ENCODE measurements at places on chromosomes 11 and 22. TPM values are rescaled to one million over a fixed set of nuclear protein-coding genes. Genes with fewer than 3 reads are reported as not detected.

The MCHR1 gene
- total RNA-seq, result 0.37 TPM

The MUC5B gene
- 181 TPM for total RNA-seq

The APOBEC3B gene
- total RNA-seq, result 4.5 TPM

GRCh38 chr11:130653838-130654636, 205.6 kb downstream of the ADAMTS15 start:
- H3K4me1 ChIP-seq, result peaks cover 51% of the 10 kb centered on the region
- peak; percentile 93 for DNase-seq
- no peaks in the 10 kb centered on the region for H3K36me3 ChIP-seq
- H3K4me3 ChIP-seq, result no peak overlapping the region

DNA sequence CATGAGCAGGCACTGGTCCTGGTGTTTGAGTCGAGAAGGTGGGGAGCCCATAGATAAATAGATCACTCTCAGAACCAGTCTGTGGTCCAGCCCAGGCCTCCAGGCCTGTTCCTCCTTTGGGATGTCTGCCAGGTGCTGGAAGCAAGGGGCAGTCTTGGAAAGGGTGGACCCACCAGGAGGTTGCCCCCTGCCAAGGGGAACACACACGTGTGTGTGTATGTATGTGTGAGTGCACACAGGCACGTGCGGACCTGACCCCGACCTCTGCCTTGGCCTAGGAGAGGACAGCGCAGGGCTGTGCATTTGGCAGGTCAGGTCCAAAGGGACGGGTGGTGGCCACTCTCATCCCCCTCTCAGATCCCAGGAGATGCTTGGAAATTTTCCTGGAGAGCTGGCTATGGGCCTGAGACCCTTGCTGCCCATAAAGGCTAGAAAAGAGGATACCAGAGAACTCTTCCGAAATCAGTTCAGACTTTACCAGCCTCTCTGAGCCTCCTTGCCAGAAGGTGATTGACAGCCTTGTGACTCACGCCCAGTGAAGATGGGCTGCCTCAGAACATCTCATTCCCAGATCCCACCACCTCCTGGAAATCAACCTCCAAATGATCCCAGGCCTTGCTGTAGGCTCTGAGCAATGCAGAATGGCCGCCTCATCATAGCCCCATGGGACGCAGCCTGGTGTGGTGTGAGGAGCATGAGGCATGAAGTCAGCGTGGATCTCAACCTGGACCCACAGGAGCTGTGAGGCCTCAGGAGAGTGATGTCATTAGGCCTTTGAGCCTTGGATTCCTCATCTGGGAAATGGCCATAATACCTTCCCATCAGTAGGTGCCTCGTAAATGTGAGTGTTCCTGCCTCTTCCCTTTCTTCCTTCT, 24.0 kb upstream of the CREB3L1 start:
- H3K4me1 ChIP-seq, result peaks cover 7% of the 10 kb centered on the region
- no peak overlapping the region for H3K4me3 ChIP-seq
- no peak overlapping the region for H3K27ac ChIP-seq
- no peak for DNase-seq
- H3K27me3 ChIP-seq, result no peaks in the 10 kb centered on the region
- H3K36me3 ChIP-seq, result no peaks in the 10 kb centered on the region

DNA sequence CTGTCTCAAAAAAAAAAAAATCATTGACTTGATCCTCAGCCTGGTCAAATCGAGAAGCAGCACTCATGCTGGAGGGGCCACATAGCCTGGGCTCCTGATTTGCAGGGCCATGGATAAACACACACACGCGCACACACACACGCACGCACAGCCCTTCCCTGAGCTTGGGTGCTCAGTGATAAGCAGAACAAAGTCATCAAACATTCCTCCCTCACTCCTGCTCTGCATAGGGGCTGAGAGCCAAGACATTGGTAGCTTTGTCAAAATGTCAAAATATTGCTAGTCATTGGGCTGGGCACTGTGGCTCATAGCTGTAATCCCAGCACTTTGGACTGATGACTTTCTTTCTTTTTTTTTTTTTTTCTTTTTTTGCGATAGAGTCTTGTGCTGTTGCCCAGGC, 34.0 kb upstream of the A4GALT start:
- H3K36me3 ChIP-seq, result no peaks in the 10 kb centered on the region
- peak; percentile 49 for DNase-seq
- H3K27me3 ChIP-seq, result no peaks in the 10 kb centered on the region
- no peaks in the 10 kb centered on the region for H3K4me1 ChIP-seq

GRCh38 chr22:21626735-21627469, 2.9 kb downstream of the YDJC start:
- DNase-seq, result no peak
- H3K27ac ChIP-seq, result no peak overlapping the region
- no peaks in the 10 kb centered on the region for H3K4me1 ChIP-seq
- H3K4me3 ChIP-seq, result no peak overlapping the region
- H3K36me3 ChIP-seq, result no peaks in the 10 kb centered on the region

DNA sequence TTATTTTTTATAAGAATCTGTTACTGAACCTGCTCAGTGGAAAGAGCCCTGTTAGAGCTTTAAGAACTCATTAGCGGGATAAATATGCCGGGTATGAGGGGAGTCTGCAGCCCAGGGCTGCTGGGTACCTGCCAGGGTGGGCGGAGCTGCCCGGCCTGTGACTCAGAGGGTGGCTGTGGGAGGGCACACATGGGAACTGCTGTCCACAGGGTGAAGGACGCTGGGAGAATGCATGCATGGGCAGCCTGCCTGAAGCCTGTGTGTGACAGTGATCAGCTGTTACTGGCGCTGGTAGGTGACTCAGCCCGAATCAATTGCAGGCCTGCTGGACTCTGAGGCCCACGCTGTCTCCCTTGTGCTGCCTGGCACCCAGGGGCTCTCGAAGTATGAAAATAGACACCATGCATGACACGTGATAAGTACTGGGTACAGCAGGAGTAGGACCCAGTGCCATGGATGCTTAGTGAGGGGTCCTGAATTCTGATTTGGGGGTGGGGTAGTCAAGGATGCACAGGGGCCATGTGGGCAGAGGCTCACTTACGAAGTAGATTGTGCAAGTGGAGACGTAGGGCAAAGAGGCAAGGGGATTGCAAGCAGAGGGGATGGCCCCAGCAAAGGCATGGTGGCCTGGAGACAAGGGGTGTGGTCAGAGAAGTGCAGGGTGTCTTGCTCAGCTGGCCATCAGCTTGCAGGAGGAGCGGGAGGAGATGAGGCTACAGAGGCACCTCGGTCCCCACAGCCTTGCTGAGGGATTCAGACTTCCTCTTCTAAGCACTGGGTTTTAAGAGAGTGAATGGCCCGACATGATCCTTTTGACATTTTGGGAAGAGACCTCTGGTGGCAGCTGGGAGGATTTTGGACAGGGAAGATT, 36.5 kb downstream of the GRIK4 start:
- DNase-seq, result peak; percentile 96
- H3K4me1 ChIP-seq, result no peaks in the 10 kb centered on the region
- H3K4me3 ChIP-seq, result no peak overlapping the region
- peak overlapping the region; percentile 29 for H3K27ac ChIP-seq

DNA sequence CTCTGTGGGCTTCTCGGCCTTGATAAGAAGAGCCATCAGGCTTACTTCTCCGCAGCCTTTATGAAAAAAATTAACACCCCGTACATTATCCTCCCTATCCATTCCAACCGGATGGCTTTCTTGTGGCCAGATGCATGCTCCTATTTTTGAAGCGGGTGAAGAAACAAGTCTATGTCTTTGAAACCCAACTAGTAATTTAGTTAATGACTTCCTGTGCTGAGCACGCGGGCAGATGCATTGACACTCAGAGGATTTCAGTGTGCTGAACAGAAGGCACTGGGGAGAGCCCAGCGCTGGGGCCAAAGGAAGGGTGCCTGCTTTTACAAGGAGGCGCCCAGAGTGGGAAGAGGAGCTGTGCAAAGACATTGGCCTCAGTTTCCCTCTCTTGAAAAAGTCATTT, 53.3 kb downstream of the ARHGAP8 start:
- no peak overlapping the region for H3K4me3 ChIP-seq
- H3K36me3 ChIP-seq, result no peaks in the 10 kb centered on the region
- no peak for DNase-seq
- H3K27me3 ChIP-seq, result no peaks in the 10 kb centered on the region
- no peaks in the 10 kb centered on the region for H3K4me1 ChIP-seq

DNA sequence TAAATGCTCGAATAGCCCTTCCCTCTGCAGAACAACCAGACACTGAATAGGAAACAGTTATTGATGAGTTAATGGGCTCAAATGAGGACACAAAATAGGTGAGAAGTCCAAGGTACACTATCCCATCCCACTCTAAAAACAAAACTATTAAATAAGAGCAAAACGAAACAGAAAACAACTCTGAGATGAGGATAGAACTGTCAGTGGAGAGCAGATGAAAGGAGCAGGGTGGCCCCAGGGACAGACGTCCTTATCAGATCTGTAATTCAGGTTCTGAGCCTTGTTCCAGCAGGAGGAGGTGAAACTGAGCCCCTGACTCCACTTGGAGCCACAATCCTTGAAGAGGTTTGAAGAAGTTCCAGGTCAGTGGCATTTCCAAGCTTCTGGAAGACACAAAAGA, 8.5 kb upstream of the SNX19 start:
- DNase-seq, result no peak
- H3K4me3 ChIP-seq, result no peak overlapping the region
- peaks cover 9% of the 10 kb centered on the region for H3K27me3 ChIP-seq
- no peaks in the 10 kb centered on the region for H3K36me3 ChIP-seq

DNA sequence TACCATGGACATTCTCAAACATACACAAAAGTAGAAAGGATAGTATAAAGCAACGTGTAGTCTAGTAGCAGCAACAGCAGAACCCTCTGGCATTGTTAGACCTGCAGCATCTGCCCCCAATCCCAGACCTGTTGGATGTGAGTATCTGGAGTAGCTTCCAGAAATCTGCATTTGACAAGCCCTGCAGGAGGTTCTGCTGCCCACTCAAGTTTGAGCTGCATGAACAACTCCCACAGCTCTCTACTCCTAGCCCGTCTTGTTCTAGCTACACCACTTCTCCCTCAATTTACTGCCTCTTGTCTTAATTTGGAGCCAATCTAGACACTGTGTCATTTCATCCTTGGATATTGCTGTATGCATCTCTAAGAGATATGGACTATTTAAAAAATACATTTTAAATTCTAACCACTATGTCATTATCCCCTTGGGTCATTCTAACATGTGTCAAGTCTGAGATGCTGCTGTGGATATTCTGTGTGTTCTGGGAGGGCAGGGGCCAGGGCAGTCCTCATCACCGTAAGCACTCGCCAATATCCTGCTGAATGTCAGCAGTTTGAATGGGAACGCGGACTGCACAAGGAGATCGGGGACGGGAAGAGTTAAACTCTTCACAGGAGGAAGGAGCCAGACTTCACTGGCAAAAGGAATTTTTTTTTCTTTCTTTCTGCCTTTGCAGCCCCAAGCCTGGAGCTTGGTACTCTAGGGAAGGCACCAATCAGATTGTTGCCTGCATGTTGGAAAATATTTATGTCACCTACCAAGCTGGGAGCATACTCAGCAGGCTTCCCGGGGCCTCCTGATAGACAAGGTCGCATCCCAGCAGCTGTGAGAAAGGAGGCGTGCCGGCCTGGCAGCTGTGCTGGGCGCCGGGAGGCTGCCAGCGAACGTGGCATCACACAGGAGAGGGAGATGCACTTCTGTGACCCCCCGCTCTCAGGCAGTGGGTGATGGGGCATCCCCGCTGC, 429.0 kb downstream of the MIAT start:
- no peak overlapping the region for H3K4me3 ChIP-seq
- no peaks in the 10 kb centered on the region for H3K27me3 ChIP-seq
- DNase-seq, result no peak
- no peak overlapping the region for H3K27ac ChIP-seq

DNA sequence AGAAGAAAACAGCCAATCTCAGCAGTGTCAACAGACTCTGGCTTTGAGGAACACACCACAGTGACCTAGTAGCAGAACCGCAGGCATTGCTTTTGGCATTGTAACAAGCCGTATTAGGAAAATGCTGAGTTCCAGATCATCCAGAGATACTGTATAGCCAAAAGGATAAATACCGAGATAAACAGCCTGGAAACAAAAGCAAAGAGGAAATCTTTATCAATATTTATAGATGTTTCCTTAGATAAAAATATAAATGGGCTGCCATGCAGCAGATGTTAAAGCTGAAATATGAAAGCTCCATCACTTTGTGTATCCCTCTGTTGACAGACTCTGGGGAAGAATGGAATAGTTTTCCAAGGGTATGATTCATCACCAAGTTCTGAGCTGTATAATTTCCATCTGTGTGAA, 98.9 kb upstream of the TP53AIP1 start:
- H3K4me3 ChIP-seq, result no peak overlapping the region
- no peaks in the 10 kb centered on the region for H3K36me3 ChIP-seq
- H3K27me3 ChIP-seq, result no peaks in the 10 kb centered on the region
- no peaks in the 10 kb centered on the region for H3K4me1 ChIP-seq

DNA sequence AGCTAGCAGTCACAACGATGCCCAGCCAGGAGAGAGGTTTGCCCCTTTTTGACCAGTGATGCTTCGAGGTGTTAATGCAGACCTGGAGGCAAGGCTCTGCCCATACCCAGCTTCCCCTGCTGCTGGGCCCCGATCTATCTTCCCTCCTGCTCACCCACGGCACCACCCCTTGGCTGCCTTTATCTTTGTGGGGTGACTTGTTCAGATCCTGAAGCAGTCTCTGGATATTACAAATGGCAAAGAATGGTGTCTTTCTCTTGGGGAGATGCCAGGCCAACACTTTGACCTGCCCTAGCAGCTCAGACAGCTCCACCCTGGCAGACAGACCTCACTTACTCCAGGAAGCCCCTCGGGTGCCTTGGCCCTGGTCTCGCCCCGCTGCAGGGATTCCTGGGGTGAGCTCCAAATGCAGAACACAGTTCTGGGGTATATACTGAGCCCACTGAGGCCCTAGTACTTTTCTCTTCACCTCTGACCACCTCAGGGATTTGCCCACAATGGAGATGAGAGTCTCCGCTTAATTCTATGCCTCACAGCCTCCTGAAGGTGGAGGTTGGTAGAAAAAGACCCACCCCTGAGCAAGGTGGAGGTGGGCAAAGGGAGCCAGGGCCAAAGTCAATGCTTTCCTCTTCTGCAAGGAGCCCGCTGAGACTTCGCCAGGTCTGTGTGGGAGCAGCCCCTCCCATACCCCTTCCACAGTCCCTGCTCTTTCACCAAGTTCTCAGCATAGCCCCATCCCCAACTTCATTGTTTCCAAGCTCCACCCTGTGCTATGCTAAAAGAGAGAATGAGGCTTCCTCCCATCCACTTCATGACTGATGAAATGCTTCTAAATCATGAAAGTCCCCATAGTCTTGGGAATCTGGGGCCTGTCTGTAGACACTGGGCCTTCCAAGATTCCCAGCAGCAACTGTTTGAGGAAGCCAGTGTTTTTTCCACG, 11.1 kb upstream of the ST3GAL4 start:
- no peak overlapping the region for H3K27ac ChIP-seq
- H3K4me3 ChIP-seq, result no peak overlapping the region
- H3K27me3 ChIP-seq, result no peaks in the 10 kb centered on the region
- H3K4me1 ChIP-seq, result peaks cover 46% of the 10 kb centered on the region

GRCh38 chr11:123532131-123532530, 102.1 kb downstream of the GRAMD1B start:
- peak overlapping the region; percentile 3 for H3K27ac ChIP-seq
- no peaks in the 10 kb centered on the region for H3K4me1 ChIP-seq
- no peak overlapping the region for H3K4me3 ChIP-seq
- DNase-seq, result no peak
- H3K27me3 ChIP-seq, result no peaks in the 10 kb centered on the region
- no peaks in the 10 kb centered on the region for H3K36me3 ChIP-seq

GRCh38 chr22:19057999-19058491, 64.2 kb downstream of the DGCR2 start:
- no peak for DNase-seq
- no peaks in the 10 kb centered on the region for H3K27me3 ChIP-seq
- no peak overlapping the region for H3K4me3 ChIP-seq
- H3K27ac ChIP-seq, result no peak overlapping the region
- H3K36me3 ChIP-seq, result peaks cover 15% of the 10 kb centered on the region

All from lung (tissue), 17 donors.